Sigmoid colon (tissue), 7 donors: ENCODE measurements at places on chromosomes 12 and 14. TPM values are rescaled to one million over a fixed set of nuclear protein-coding genes. Genes with fewer than 3 reads are reported as not detected.
A peak's percentile ranks its signal among the peaks of the same experiment; 100 is the strongest.

DNA sequence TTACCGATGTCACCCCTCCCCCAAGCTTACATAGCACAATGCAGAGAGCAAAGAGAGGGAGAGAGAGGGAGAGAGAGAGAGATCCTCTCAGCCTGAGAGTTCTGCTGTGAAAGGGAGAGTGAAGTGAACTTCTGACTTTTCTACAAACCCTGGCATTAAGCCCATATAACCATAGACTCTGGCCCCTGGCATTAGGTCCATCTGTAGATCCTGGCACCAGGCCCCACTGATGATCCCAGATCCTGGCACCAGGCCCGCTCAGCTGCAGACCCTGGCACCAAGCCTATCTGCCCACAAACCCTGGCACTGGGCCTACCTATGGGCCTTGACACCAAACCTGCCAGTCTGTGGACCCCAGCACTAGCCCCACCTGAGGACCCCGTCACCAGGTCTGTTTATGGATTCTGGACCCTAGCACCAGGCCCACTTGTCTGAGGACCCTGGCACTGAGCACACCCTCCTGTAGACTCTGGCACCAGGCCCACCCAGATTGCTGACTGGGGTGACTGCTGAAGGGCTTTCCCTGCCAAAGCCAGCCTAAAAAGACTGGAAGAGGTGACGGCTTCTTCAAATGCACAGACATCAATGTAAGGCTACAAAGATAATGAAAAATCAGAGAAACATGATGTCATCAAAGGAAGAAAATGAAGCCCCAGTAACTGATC lies 14.5 kb upstream of the KRT83 start:
- H3K27ac ChIP-seq = no peak overlapping the region
- H3K27me3 ChIP-seq = no peaks in the 10 kb centered on the region
- H3K4me3 ChIP-seq = no peak overlapping the region
- H3K4me1 ChIP-seq = no peaks in the 10 kb centered on the region
- DNase-seq = peak; percentile 62
- no peaks in the 10 kb centered on the region for H3K36me3 ChIP-seq

TPH2 gene
- not detected for polyA plus RNA-seq

DNA sequence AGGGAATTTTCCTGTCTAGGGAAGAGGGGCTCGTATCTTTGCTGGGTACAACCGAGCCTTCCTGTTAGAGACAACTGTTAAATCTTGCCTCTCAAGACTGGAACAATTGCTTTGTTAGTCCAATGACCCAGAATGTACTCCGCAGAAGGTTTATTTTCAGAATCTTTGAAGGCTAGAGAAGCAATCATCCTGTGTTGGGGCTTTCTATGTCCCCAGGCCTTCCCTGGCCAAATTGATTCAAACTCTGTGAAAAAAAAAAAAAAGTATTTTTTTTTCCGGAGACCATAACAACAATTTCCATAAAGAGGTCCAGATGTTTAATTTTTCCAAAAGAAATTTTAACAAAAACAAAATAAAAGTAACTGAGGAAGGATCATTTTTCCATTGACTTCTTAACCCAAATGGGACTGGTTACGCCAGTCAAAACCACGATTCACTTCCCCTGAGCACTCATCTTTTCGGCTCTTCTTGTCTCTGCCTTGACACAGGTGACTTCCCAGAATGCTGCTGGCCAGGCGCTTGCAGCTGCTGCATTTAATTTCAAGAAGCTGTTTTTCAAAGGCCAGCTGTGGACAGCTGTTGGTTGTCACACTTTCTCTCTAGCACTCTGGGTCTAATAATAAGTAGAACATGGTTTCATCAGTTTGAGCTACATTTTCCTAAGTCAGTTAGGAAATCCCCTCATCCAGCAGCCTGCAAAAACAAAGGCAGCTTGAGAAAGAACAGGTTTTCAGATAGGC lies 81.6 kb upstream of the MANSC4 start:
- H3K4me3 ChIP-seq = no peak overlapping the region
- peak; percentile 92 for DNase-seq
- no peaks in the 10 kb centered on the region for H3K36me3 ChIP-seq
- no peaks in the 10 kb centered on the region for H3K27me3 ChIP-seq

DNA sequence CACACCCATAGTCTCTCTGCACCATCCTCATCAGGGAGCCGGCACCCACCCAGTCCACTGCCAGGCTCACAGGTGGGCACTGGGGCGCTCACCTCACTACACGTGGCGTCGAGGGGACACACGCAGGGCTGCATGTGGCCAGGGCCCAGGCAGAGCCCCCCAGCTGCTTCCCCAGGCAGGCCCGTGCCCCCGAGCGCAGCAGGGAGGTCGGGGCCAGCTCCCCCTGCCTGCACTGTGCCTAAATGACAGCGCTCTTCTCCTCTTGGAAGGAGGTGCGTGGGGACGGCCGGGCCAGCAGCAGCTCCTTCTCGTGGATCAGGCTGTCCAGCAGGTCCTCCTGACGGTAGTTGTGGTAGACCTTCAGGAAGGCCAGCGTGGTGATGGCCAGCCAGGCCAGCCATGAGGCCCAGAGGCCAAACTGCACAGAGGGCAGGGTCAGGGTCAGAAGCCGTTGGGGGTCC lies 11.3 kb downstream of the TMEM179 start:
- DNase-seq = no peak
- no peaks in the 10 kb centered on the region for H3K4me1 ChIP-seq

MYH6 gene
- 4.9 TPM for polyA plus RNA-seq

DNA sequence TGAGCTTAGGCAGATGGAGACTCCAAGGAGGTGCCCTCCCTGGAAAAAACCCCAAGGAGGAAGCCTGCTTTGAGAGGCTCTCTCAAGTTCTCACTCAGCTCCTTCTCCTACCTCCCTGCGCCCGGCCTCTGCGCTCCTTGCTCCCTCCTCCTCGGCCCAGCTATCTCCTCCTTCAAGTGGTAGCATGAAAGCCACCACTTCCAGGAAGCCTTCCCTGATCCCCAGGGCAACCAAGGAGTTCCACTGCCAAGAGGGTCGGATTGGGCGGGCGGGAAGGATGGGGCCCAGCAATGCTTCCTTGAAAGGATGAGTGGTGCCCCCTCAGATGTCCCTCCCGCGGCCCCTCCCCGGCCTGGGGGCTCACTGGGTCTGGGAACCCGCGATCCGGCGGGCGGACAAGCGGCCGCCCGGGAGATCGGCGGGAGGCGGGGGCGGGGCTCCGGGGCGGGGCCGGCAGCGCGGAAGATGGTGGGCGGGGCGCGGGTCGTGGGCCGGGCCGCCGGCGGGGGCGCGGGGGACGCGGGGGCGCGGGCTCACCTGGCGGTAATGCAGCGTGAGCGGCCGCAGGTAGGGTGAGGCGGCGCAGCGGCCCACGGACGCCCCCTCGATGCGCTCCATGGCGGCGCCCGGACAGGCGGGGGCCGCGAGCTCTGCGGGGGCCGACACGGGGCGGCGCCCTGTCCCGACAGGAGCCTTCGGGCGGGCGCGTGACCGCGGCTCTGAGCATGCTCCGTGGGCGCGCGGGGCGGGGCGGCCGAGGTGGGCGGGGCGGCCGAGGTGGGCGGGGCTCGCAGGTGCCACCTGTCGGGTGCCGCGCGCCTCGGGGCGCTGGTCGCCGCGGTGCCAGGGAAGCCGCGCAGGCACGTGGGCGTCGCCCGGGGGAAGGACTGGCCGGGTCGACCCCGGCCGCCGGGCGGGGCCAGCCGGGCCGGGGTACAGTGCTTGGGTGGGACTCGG lies at the start of gene NUDT14:
Gene NUDT14 (minus strand): TSS at position 721 of the 957 bp plus-strand sequence. CDS start 103 bp downstream, at position 618.
- H3K4me1 ChIP-seq = peaks cover 15% of the 10 kb centered on the region
- no peak for DNase-seq
- H3K4me3 ChIP-seq = peak within 1 kb of the TSS; percentile 56

GRCh38 chr12:87935216-87935615 lies 94.0 kb downstream of the C12orf50 start:
- DNase-seq = no peak
- H3K36me3 ChIP-seq = no peaks in the 10 kb centered on the region
- no peaks in the 10 kb centered on the region for H3K27me3 ChIP-seq
- no peak overlapping the region for H3K27ac ChIP-seq
- H3K4me1 ChIP-seq = no peaks in the 10 kb centered on the region

DNA sequence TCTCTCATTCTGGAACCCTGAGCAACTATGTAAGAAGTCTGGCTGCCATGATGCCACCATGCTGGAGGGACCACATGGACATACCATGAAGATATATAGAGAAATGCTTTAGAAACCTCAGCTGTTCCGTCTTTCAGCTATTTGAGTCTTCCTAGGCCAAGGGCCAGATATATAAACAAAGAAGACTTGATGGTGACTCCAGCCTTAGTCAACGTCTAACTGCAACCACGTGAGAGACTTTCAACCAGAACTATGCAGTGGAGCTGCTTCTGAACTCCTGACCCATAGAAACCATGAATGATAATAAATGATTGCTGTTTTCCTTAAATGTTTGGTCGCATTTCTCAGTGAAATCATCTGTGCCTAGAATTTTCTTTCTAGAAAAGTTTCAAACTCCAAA lies 20.0 kb upstream of the KITLG start:
- no peak overlapping the region for H3K27ac ChIP-seq
- no peaks in the 10 kb centered on the region for H3K4me1 ChIP-seq
- no peak for DNase-seq
- H3K27me3 ChIP-seq = no peaks in the 10 kb centered on the region

DNA sequence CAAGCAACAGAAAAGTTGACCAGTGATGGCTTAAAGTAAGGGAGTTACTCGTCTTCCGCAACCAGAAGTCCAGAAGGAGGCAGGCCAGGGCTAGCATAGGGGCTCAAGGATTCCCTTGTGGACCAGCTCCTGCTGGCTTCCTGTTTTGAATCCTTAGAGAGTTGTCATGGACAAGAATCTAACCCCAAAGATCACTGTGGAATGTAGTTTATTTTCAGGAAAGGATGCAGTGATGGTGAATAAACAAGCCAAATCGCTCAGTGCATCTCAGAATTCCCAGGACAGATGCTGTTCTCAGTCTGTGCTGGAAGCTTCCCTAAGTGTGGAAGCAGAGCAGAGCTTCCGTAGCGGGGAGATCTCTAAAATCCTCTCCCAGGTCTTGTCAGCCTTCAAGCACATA lies 311.3 kb downstream of the C12orf75 start:
- H3K4me3 ChIP-seq = no peak overlapping the region
- no peak overlapping the region for H3K27ac ChIP-seq
- no peaks in the 10 kb centered on the region for H3K27me3 ChIP-seq
- no peak for DNase-seq
- H3K4me1 ChIP-seq = no peaks in the 10 kb centered on the region

GRCh38 chr14:79468486-79468885 lies 742.8 kb downstream of the DIO2 start:
- no peak overlapping the region for H3K27ac ChIP-seq
- no peak for DNase-seq

TBX5 gene
- not detected for polyA plus RNA-seq

DNA sequence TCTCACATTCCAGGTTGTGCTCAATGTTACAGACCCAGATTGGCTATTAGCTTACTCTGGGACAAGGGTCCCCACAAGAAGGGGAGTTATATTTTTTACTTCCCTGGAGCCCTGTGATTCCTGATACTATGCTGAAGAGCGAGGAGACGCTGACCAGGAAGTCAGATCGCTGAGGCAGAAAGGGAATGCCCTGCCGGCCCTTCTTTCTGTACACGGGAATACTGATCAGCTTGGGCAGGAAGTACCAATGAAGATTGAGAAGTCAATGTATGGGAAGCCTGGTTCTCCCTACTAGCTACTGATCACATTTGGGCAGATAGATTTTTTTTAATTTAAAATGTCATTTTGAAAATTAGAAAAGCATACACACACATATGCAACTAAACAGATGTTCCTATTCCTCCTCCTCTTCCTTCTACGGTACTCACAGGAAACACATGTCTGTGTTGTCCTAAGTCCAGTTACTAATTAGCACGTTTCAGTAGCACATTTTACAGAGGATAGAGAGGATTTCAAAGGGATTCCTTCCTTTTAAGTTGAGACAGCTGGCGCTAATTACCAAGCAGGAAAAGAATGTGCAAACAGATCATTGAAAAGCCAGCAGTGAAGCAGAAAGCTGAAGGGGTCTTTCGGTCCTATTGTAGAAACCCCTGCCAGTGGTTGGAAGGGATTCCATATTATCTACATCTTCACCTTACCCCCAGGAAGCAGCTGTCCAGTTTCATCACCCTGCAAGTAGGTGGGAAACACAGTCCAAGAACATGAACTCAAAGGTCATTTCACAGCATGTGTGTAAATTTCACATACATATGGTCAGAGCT lies 292.4 kb downstream of the DUSP6 start:
- no peak for DNase-seq
- no peaks in the 10 kb centered on the region for H3K36me3 ChIP-seq
- H3K27ac ChIP-seq = no peak overlapping the region

POTEG gene
- polyA plus RNA-seq = not detected

MAPKAPK5 gene
- polyA plus RNA-seq = 46.0 TPM

LRTM2 gene
- not detected for polyA plus RNA-seq

TMEM119 gene
- polyA plus RNA-seq = 16.9 TPM
